T1000 (cell line): ENCODE measurements at places on chromosomes 12 and 14.

GRCh38 chr12:115004470-115005146, 320.6 kb upstream of the TBX3 start:
- no peak for DNase-seq

GRCh38 chr12:58163021-58163420, 221.7 kb downstream of the ATP23 start:
- no peak for DNase-seq

DNA sequence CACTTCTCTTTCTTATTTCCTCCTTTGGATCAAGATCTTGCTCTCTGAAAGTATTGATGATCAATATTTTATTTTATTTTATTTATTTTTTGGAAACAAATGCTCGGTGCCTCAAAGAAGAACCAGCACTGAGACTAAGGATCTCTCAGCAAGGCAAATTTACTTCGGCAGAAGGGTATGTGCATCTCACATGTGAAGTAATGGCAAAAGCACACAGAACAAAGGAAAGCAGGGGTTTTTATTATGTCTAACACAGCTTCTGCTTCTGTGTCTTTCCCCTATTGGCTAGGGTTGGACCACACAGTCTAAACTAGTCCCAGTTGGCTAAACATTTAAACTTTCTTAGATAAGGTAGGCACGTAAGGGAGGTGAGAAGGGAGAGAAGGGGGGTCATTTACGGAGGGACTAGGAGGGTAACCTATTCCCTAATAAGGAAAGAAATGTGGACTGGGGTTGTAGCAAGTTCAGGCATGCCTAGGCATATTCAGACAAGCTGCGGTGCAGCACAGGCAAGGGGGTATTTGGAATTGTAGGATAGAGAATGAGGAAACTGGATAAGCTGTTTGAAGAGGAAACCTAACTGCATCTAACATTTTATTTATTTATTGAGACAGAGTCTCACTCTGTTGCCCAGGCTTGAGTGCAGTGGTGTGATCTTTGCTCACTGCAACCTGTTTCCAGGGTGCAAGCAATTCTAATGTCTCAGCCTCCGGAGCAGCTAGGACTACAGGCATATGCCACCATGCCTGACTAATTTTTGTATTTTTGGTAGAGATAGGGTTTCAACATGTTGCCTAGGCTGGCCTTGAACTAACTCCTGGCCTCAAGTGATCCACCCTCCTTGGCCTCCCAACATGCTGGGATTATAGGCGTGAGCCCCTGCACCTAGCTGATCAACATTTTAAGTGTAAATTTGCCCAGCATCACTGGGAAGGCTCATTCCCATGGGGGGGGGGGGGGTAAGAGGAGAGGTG, 90.0 kb upstream of the EIF5 start:
- DNase-seq = no peak

DNA sequence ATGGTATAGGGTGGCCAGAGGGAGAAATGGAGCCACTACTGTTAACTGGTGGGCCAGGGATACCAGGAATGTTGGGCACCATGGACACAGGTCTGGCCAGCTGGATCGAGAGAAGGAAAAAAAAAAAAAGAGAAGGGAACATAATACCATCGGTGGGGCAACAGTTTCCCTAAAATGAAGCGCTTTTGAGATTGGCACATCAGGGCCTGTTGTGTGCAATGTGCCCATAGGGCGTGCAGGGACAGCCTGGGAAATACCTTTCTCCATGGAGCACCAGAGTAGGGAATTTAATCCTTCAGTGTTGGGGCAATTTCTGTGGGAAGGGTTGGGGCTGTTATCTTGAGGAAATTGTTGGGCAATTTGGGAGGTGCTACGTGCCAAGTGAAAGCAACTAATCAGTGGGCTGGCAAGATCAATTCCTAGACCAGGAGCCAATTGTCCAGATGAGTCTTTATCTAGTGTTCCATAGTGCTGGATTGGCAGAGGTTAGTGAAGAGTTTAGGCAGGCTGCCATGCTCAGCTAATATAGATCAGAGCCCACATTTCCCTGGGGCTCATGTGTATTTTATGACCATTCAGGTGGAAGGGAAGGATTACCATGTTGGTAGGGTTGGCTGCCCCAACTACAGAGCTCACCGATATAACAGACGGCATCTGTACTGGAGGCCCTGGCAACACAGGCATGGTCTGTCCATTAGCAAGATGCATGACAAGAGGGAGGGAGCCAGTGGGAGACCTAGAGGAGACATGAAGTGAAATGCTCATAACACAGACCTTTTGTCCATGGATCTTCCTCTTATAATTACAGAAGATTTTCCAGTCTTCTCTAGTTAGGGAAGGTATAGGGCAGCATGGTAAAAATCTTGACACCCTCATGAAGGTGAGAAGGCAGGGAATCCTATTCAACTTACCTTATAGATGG, 25.5 kb upstream of the NPFF start:
- no peak for DNase-seq

DNA sequence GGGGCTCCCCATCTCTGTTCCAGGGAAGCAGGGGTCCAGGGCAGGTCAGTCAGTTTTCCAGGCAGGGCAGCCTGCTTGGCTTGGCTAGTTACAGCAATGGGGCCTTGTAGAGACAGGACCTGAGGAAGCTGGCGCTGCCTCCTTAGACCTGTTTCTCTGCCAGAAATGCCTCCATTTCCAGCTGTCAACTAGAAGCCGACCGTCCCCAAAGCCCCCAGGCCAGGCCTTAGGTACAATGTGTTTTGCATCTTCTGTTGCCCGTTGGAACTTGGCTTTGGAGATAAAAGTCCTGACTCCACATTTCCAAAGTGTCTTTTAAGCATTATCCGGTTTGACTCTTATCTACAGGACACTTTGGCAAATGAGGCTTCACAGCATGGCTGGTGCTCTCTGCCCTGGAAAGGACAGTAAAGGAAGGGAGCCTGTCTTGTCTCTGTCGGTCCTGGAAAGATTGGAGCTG, 42.6 kb downstream of the KRT80 start:
- no peak for DNase-seq

- DNase-seq = no peak
Measured at GRCh38 chr14:52873065-52873464, 77.8 kb downstream of the FERMT2 start.

GRCh38 chr14:105076805-105077648, 11.8 kb upstream of the GPR132 start:
- no peak for DNase-seq

DNA sequence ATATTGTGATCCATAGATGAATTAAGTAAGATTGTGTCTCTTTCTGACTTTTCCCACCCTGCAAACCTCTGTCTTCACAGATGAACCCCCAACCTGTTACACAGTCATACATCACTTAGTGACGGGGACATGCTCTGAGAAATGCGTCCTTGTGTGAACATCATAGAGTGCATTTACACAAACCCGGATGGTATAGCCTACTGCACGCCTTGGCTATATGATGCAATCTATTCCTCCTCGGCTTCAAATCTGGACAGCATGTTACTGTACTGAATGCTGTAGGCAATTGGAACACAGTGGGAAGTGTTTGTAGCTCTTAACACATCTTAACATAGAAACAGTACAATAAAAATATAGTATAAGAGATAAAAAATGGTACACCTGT, 7.4 kb upstream of the TESPA1 start:
- no peak for DNase-seq

GRCh38 chr14:26190646-26191045, 407.2 kb downstream of the NOVA1 start:
- DNase-seq = no peak

- peak; percentile 31 for DNase-seq
Measured at GRCh38 chr14:74583689-74584434, 28.2 kb downstream of the LTBP2 start.

GRCh38 chr12:27199638-27200300, 44.3 kb upstream of the STK38L start:
- DNase-seq = no peak

GRCh38 chr12:111638556-111638955, 39.4 kb upstream of the ATXN2 start:
- no peak for DNase-seq

GRCh38 chr12:52097045-52097666, 17.7 kb downstream of the SMIM41 start:
- DNase-seq = no peak

- no peak for DNase-seq
Measured at GRCh38 chr14:77007183-77007974, 21.1 kb downstream of the IRF2BPL start.

GRCh38 chr14:101128478-101129321, 225.2 kb upstream of the RTL1 start:
- no peak for DNase-seq

- no peak for DNase-seq
Measured at GRCh38 chr12:587132-588023, 75.9 kb downstream of the NINJ2 start.

DNA sequence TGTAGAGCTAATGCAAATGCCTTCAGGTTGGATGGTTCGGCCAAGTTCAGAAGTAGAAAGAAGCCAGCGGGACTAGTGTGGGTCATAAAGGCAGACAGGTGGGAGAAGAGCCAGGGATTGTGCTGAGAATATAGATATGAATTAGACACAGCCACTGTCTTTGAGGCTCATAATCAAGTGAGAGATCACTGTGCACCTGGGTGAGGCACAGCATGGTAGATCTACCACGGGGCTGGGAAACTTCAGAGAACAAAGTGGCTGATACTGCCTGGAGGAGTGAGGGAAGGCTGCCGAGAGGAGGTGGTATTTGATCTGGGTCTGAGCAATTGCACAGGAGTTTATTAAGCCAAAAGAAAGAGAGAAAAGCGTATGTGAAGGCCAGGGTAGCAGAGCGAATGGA, 40.6 kb upstream of the CHST11 start:
- no peak for DNase-seq

- peak; percentile 57 for DNase-seq
Measured at GRCh38 chr12:71662849-71663560, 643 bp downstream of the ZFC3H1 start.

- DNase-seq = no peak
Measured at GRCh38 chr12:57626921-57627445, 6.0 kb downstream of the B4GALNT1 start.

- DNase-seq = no peak
Measured at GRCh38 chr14:81028461-81028860, 73.0 kb downstream of the TSHR start.

- DNase-seq = no peak
Measured at GRCh38 chr12:107254258-107254856, 161.0 kb upstream of the CRY1 start.

- no peak for DNase-seq
Measured at GRCh38 chr14:91068642-91069041, 8.2 kb upstream of the RPS6KA5 start.

- DNase-seq = no peak
Measured at GRCh38 chr12:110741341-110742095, 1.2 kb downstream of the PPP1CC start.

- no peak for DNase-seq
Measured at GRCh38 chr14:81122326-81122725, 98.4 kb downstream of the GTF2A1 start.

- DNase-seq = no peak
Measured at GRCh38 chr12:3662521-3662921, 90.4 kb downstream of the CRACR2A start.

- DNase-seq = peak; percentile 36
Measured at GRCh38 chr14:59187802-59188460, 536 bp upstream of the DAAM1 start.

GRCh38 chr14:60510951-60511599, 2.1 kb downstream of the SIX6 start:
- no peak for DNase-seq

- no peak for DNase-seq
Measured at GRCh38 chr14:23402296-23403138, 5.6 kb downstream of the MYH6 start.

- DNase-seq = peak; percentile 32
Measured at GRCh38 chr12:109804820-109805761, 28.1 kb downstream of the TRPV4 start.

GRCh38 chr12:26319511-26319910, 124.1 kb downstream of the SSPN start:
- DNase-seq = peak; percentile 68

DNA sequence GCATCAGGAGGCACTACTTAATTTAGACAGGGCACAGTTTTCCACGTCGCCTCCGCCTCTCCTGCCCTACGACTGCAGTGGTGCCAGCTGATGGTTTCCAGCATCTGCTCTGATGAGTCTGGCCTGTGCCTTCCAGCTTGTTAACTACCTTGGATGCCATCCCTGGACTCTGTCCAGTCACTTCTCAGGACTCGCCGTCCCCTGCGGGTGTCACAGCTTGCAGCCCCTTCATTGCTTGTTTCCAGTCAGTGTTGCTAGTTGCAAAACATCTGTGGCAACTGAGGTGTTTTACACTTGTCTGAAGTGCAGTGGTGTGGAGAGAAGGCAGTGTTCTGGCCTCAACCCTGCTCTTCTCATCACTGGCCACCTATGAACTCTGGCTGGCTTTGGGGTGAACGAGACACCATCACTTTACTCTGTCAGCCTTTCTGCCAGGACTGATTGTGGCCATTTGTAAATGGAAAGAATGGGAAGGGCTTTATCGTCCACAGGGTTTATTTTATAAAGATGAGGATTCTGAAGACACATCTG, 8.3 kb downstream of the ADGRD1 start:
- no peak for DNase-seq

DNA sequence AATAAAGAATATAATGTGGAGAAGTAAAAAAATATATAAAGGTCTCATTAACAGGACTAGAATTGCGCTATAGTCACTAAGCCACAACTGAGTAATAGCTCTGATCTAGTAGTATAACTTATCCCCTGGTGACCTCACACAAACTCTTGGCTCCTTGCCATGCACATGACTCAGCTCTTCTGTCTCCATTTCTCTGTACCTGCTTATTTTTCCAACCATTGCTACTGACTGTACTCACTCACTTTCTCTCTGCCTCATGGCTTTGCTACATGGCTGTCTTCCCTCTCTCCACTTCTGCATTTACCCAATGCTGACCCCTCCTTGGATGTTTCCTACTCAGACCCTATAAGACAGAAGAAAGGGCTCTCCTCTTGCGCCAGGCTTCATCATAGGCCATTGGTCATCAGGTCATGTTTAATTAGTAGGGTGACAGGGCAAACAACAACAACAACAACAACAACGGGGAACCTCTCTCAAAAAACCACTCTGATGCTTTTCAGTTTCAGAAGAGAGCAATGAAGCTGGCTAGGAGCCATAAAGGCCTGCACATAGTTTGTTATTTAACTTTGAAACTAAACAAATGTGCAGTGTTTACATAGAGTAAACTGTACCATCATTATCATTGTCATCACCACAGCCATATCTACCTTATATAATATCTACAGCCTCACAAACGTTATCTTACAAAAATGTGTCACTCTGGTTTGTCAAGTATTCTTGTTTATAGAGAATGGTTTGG, 25.6 kb upstream of the KRAS start:
- DNase-seq = peak; percentile 85

DNA sequence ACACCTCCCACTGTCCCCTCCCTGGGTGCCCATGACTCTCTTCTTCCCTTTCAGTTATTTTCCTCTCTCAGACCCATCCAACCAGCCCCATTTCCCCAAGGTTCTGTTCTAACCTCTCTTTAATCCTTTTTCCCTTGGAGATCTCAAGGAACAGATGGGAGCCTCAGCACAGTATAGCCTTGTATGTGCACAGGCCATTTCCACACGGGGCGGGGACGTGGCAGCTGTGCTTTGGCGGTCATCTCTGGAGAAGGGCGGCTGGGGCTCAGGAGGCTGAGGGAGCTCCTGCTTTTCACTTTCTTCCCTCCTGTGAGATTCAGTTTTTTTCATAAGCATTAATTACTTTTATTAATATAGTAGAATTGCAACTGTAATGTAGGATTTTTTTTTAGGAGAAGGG, 212.2 kb downstream of the ZFP36L1 start:
- no peak for DNase-seq
